ENCODE measurements at places on chromosomes 2 and 18.

DNA sequence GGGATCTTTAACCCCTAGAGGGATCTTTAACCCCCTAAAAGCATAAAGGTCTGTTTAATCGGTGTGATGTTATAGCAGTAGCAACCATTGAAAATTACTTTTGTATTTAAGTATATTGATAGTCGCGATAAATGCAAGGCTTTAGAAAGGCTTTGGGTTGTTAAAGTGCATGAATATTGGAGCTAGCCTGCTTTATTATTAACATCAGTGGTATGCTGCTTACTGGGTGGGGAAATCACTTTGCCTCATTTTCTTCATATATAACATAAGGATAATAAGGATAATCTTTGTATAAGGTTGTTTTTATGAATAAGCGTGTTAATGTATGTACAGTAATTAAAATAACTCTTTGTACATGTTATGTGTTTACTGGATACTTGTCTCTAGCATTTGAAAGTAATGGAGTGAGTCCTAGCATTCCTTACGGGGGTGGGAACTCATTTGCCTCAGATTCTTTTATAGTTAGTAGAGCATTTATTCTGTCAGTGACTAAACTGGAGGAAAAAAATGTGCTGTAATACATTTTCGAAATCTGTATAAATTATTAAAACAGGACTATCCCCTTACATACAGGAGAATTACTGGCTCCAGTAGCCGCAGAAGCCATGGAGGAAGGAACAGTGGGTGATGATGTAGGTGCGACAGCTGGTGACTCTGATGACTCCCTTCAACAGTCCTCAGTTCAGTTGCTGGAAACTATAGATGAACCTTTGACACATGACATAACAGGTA, 122.2 kb downstream of the BIRC6 start:
- DNase-seq, result no peak

- no peak for DNase-seq
Measured at GRCh38 chr2:45244928-45245327, 235.7 kb upstream of the SIX2 start.

- DNase-seq, result no peak
Measured at GRCh38 chr2:3927031-3927430, 223.7 kb downstream of the DCDC2C start.

DNA sequence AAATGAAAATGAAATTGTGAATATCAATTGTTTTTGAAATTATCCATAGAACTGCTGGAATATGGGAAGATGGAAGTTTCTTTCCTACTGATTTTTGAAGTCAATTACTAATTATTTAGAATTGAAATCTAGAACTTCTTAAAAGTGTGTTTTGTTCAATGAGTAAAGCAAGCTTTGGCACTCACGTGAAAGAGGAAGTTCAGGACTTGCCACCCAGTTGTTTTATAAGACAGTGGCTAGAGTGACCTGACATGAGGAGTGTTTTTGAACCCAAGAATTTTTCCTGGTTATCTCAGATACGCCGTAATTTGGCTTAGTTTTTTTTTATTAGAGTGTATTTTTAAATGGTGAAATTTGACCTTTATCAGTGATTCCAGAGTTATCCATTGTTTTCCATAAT, 3.5 kb downstream of the MXD1 start:
- no peak for DNase-seq

DNA sequence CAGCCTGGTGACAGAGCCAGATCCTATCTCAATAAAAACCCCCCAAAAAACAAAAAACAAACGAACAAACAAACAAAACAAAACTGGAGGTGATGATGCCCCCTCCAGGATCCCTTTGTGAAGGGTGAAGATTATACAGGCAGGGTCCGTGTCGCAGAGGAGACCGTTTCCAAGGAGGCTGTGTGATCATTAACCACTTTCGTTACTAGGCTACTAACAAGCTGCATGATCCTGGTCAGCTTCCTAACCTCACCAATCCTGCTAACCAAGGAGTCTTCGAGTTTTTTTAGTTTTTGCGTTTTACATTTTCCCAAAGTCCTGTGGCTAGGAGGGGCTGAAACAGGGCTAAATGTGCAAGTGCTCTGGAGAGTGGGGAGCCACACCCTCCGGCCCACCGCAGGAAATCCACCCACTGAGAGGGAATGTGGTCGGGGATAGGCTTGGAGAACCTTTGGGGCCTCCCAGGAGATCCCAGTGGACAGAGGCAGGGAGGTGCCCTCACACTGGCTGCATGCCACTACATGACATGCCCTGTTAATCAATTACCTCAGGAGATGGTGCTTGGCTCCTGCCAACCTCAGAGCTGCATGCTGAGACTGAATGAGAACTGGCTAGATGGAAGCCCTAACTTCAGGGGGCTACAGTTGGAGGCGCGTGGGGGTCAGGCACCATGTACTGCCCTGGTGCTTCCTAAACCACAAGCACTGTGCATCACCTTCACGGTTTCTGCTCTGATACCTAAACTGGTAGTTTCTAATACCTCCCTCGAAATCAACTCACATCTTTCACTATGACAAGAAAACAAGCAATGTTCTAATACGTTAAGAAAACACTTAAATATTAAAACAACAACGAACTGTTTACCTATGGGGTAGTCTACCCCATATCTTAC, 67.5 kb upstream of the RGPD5 start:
- no peak for DNase-seq

DNA sequence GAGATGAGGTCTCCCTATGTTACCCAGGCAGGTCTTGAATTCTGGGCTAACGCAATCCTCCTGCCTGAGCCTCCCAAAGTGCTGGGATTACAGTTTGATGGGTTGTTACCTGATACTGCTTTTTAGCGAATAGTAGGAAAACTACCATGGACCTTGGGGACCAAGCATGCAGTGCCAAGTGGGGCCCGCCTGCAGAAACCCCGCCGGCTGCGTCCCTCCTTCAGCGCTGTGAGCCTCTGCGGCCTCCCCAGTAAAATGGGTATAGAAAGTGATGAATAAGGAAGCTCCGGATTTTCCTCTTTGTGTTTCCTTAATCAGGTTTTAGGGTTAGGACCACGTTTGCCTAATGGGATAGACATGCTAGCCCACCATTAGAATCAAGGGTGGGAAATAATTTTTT, 30.4 kb downstream of the RAMP1 start:
- no peak for DNase-seq

- DNase-seq, result no peak
Measured at GRCh38 chr2:221444106-221444505, 128.0 kb downstream of the EPHA4 start.

GRCh38 chr18:70397259-70397925, 108.5 kb downstream of the SOCS6 start:
- no peak for DNase-seq

- no peak for DNase-seq
Measured at GRCh38 chr2:28828382-28828781, 17.7 kb downstream of the SPDYA start.

DNA sequence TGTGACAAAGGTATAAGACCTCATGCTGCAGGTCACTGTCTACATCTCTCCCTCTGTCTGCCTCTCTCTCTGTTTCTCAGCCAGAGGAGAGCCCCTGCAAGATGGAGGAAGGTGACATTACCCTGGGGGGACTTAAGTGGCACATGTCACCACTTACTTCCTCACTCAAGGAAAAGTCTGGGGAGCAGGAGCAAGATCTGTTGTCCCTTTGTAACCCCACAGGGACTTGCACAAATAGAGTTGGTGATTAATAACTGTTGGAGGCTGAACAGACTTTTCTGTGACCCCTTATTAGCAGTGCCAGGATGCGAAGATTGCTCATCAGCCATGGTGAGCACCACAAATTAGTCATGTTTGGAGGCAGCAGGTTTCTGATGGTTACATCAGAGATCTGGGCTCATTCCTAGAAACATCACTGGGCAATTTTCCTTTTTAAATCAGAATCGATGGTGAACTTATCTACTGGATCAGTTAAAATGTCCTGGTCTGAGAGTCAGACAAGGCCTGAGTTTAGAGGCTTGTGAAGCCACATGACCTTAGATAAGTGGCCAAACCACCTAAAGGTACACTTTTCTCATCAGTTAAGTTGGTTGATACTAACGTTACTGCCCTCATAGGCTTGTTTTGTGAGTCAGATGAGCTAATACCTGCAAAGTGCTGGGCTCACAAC, 81.2 kb upstream of the LTBP1 start:
- no peak for DNase-seq

DNA sequence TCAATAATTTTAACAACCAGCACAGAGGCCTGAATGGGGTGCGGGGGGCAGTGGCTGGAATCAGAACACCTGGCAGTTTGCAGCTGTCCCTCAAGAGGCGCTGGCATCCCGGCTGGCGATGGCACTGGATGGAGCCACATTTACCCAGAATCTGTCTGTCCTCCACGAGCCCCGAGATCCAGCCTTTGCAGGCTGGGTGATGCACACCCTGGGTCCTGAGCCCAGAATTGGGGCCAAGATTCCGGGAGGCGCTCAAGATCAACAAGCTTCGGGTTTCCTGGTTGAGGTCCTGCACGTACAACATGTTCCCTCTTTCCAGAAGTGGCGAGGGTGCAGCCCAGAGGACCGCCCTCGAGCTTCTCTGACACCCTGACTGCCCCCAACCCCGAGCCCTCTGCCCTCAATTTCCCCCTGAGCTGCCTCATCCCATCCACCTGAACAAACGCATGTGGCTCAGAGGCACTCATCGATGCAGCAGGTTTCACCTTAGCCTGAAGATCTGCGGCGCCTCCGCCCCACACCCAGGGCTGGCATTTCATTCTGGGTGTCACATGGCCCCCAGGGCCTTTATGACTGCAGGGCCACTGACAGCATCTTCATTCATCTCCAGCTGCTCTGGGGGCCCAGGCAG, 97.5 kb downstream of the TFCP2L1 start:
- DNase-seq, result no peak

DNA sequence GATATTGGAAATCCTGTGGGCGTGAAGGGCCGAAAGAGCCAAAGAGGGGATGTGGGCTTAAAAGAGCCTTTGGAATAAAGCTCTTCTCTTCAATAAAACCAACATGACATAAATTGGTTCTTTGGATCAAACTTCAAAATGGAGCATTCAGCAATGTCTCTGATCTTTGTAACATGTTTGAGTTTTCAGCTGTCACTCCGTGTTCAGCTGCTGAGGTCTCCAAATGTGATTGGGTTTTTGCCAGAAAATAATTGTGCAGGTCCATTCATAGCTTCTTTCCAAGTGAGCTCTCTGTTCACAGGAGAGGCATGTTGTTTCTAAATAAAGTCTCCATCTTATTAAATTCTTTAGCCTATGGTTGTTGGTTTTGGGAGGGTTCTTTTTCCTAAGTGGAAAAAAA, 127.6 kb upstream of the CCDC68 start:
- no peak for DNase-seq

- no peak for DNase-seq
Measured at GRCh38 chr2:63364866-63365265, 223.4 kb downstream of the WDPCP start.

GRCh38 chr18:32553174-32553573, 82.5 kb upstream of the GAREM1 start:
- DNase-seq, result no peak

- DNase-seq, result no peak
Measured at GRCh38 chr2:33897741-33898140, 298.6 kb upstream of the FAM98A start.

GRCh38 chr2:159939946-159940345, 122.5 kb downstream of the PLA2R1 start:
- DNase-seq, result no peak

GRCh38 chr2:39898934-39899333, 119.9 kb upstream of the THUMPD2 start:
- DNase-seq, result no peak

- no peak for DNase-seq
Measured at GRCh38 chr2:112019569-112019982, 35.5 kb upstream of the TMEM87B start.

DNA sequence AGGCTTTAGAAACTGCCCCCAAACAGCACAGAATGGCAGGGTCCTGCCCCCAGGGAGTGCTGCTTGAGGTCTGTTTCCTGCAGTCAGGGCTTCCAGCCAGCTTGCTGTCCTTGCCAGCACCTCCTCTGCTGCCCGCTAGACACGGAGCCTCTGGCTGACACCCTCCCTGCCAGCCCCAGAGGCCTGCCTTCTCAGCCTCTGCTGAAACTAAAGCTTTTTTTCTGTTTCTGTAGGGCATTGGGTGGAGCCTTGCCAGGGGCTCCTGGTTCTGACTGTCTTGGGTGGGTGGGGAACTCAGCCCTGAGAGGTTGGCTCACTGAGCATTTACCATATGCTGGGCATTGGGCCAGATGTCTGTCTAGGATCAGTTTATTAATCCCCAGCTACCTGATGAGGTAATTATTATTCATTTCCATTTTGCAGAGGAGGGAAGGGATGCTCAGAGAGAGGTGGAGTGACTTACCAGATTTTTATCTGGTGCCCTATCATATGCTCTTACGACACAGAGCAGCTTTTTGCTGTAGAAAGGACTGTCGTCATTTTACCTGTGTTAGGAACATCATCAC, 35.4 kb downstream of the INPP4A start:
- no peak for DNase-seq

DNA sequence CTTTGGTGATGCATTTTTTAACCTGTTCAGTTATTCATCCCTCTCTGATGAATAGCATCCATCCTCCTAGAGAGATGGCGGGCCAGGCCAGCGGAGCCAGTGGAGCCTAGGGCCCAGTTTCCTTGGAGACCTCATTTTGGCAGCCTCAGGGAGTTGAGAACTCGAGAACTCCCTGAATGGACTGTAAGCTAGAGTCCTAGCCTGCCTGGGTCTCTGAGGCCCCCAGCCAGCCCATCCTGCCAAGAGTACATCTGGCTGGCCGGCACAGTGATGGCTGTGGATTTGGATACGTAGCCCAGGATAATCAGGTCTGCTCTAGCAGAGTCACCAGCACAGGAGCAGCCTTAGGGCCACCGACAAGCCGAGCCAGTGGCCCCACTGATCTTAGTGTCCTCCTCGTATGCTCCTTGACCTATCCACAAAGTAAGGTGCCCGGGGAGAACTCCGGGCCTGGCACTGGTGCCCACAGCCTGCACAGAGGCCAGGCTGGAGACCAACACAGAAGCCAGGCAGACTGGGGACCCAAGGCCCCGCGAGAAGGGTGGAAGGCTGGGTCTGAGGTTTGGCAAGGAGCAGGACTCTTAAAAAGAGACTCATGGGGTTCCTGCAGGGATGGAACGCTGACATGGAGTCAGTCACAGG, 110.5 kb upstream of the MCFD2 start:
- DNase-seq, result no peak

DNA sequence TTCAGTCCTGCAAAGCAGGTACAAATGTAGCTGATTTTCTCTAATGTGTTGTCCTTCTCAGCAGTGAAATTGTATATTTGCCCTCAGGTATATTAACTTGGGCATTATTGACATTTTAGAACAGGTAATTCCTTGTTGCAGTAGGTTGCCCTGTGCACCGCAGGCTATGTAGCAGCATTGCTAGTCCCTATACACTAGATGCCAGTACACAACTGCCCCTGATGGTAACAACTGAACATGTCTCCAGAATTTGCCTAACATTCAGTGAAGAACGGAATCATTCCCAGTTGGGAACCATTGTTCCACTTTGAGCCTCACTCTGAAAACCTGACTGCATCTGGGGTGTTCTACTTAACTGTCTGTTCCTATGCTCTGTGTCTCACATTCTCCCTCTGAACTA, 23.1 kb upstream of the TFPI start:
- no peak for DNase-seq

All from stimulated activated CD4-positive, alpha-beta T cell treated with anti-CD3 and anti-CD28 coated beads, Interleukin-15, amount 100 ng/mL, for 1 hour (primary cell).